LoVo (cell line): ENCODE measurements at places on chromosomes 2 and 18.

GRCh38 chr2:198913394-198914152 is 544.2 kb downstream of the SATB2 start:
- DNase-seq, result no peak

- no peak for DNase-seq
Measured at GRCh38 chr2:163407296-163407695, 328.5 kb downstream of the FIGN start.

- DNase-seq, result no peak
Measured at GRCh38 chr2:20524412-20525040, 77.7 kb downstream of the RHOB start.

DNA sequence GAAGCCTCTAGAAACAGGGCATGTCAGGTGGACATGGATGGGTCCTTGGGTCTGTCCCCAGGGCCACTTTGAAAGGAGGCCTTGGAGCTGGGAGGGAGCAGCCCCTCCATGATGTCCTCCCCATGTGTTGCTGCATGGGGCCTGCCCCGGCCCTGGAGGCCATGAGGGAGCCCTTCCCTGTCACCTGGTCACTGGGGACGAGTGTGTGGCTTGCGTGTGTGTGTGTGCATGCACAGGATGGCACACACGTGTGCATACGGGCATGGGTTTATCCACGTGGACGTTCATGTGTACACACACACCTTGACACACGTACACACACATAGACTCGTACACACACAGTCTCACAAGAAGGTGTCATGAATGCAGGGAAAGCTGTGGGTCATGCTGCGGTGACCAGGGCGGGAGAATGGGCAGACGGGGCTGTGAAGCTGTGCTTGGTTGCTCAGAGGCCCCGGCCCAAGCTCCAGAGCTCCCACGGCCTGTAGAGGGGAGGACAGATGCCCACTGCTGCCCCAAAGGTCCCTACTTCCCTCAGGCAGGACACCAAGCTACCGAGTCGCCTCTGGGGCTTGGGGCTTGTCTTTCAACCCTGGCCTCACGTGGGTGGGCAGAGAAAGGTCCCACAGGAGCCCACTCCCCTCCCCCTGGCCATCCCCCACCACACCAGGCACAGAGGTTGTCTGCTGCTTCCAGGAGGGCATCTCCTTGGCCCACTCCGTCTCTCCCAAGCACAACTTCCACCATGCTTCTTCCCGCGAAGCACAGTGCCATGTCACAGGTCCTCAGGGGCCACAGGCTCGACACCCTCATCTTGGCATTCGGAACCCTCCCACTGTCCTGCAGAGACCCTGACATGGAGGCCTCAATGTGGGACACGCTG is 42.3 kb upstream of the GPC1 start:
- no peak for DNase-seq

GRCh38 chr2:74894272-74894981 is 60.5 kb downstream of the HK2 start:
- DNase-seq, result no peak

GRCh38 chr2:235270956-235271355 is 222.9 kb upstream of the AGAP1 start:
- DNase-seq, result no peak

GRCh38 chr2:221282386-221282785 is 289.7 kb downstream of the EPHA4 start:
- no peak for DNase-seq

DNA sequence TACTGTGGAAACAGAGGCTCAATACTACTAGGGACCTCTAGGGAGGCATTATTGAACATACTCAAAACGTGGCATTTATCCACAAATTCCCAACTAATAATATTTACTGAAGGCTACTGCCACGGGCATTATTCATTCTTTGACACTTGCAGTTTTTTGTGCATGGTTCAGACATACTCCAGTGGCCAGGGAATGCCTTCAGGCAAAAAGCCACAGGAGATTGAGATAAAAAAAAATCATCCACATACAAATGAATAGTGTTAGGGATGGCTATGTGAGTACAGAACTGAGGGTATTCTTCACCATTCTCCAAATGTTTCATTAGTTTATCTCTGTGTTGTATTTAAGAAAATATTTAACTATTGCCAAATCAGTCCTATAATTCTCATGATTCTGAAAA is 974.9 kb upstream of the PIK3C3 start:
- DNase-seq, result no peak

DNA sequence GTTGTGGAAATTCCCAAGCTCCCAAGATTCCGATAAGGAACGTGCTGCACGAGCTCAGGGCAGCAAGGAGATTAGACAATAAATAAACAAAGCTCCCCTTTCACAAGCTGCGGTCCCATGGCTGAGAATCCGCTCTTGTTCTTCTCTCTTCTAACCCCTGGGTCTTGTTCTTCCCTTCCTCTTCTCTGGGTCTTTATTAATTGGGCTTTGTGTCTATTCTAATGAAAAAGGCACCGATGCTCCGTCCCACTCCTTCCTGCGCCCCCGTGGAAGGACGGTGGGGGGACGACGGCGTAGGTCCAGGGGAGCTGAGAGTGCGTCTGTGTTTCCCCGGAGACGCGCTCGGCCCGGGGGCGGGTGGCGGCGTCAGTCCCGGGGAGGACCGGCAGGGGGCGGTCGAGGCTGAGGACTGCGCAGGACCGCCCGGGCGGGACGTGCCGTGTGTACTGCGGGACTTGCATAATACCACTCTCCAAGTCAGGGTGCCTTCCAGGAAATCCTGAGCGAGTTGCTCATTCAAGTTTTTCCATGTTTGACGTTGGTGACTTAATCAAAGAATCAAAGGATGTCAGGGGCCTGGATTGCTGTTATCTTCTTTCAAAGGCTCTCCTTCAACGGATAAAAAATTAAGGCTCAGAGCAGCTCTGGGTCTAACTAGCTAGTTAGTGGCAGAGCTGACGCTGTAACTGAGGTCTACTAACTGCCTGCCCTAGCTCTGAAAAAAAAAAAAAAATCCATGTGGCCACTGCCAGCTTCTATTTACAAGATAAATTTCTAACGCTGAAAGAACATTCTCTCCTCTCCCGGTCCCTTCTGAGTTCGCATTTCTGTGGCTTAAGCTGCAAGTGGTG is 321.4 kb downstream of the TGIF1 start:
- peak; percentile 81 for DNase-seq

- DNase-seq, result no peak
Measured at GRCh38 chr2:49153252-49153651, 1.1 kb downstream of the FSHR start.

- DNase-seq, result peak; percentile 26
Measured at GRCh38 chr2:157055660-157056199, 201.8 kb upstream of the GALNT5 start.
